ENCODE measurements at places on chromosomes 3 and 15.

DNA sequence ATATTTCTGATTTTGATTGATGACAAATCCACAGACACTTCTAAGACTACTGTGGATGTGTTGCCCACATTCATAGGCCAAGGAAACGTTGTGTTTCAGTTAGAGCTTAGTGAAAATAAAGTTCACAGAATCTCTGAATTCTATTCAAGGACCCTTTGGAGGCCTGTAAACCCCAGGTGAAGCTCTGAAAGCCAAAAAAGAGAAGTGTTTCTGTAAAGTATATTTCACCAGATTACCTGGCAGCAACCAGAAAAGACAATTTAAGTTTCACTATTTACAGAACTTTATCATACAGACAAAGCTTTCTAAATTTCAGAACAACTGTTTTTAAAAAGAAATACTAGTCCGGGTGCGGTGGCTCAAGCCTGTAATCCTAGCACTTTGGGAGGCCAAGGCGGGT lies 2.6 kb downstream of the CLPX start:
- DNase-seq, result peak; percentile 31

DNA sequence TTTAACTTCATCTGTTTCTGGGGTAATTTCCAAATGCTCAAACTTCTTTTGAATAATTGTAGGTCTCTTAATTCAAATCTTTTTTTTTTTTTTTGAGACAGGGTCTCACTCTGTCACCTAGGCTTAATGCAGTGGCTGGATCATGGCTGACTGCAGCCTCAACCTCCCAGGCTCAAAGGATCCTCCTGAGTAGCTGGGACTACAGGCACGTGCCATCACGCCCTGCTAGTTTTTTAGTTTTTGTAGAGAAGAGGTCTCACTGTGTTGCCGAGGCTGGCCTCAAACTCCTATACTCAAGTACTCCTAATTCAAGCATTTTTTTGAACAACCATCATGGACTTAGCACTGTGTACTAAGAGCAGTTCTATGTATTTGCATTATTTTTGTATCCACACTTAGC lies 3.8 kb upstream of the SIAH2 start:
- DNase-seq, result no peak

DNA sequence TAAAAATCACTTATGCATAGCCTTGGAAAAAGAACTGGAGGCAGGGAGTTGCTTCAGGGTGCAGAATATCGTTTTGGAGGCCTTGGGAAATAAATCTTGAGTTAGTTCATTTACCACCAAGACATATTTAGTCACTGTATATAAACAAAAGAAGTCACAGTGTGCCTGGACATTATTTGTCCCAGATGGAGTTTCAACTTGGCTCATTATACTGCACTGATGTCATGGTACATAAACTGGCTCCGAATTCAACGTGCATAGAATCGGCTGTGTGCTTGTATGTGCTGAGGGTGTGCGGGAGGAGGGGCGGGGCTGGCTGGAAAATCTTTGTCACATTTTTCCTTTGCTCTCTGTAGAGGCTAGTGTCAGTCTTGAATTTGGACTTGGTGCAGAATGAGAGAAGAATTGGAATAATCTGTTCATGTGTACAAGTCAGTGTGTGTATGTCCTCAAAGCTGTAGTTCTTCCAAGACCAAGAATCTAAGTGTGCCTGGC lies 86.6 kb downstream of the FNDC3B start:
- no peak for DNase-seq

GRCh38 chr3:127986803-127987202 lies 65.4 kb upstream of the SEC61A1 start:
- DNase-seq, result no peak

DNA sequence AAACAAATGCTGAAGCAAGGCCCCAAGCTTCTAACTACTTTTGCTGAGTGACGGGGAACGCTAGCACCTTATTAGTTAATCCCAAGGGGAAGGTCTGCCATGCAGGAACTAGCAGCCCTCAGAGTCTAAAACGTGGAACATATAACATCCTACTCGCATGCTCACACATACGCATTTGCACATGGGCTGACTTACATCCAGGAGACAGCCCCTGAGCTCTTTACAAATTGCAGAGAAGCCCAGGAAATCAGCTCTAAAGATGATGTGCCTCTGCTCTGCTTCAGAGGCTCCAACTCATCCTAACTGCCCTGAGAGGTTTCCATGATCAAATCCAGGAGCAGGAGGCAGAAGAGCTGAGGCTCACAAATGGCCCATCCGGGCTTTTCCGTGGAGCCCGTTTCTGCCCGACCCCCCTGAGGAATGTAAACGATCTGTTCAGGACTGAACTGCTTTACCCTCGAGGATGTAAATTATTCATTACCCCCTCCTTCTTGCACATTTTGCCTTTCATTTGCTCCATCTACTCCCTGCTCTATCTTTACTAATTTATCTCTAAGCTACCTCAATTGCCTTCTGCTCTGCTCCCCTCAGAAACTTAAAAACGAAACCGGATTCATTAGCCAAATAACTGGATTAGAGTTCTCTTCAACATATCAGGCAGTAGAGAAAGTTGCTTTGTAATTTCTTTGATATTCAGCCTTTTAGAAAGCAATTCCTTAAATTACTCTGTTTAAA lies 141.9 kb upstream of the CCDC54 start:
- no peak for DNase-seq
